ENCODE measurements at places on chromosomes 7 and 10.
A peak's percentile ranks its signal among the peaks of the same experiment; 100 is the strongest.

GRCh38 chr10:119135513-119135881, 30.0 kb downstream of the SFXN4 start:
- DNase-seq, result no peak

GRCh38 chr7:66099551-66100407, 14.9 kb upstream of the CRCP start:
- DNase-seq, result peak; percentile 31

GRCh38 chr7:24245362-24245761, 38.6 kb upstream of the NPY start:
- no peak for DNase-seq

GRCh38 chr7:137001041-137001440, 132.6 kb downstream of the CHRM2 start:
- no peak for DNase-seq

DNA sequence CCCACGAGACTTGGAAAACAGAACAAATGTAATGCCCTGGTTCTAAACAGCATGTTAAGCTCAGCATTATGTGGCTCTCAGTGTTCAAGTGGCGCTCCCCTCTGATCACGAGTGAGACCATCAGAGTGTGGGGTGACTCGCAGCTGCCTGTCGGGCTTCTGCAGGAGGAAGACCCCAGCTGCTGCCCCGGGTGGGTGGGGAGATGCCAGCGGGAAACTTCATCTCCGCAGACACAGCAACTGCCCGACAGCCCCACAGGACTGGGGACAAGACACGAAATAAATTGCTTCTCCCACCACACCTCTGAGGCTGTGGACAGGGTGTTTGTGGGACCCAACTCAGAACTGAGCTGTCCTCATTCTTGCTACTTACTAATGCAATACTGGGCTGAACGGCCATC, 126.3 kb upstream of the KIF5B start:
- no peak for DNase-seq

- DNase-seq, result no peak
Observed at GRCh38 chr10:79092292-79092896, 23.6 kb downstream of the ZMIZ1 start.

- no peak for DNase-seq
Observed at GRCh38 chr10:73110345-73110849, at the start of gene NUDT13. NUDT13 (plus strand) TSS chr10:73110455; CDS start chr10:73114366, 3,911 bp downstream.

Data from omental fat pad (tissue), 4 donors.